ENCODE measurements at places on chromosomes 13 and 19.
A peak's percentile ranks its signal among the peaks of the same experiment; 100 is the strongest.

GRCh38 chr13:40344270-40345148, 321.9 kb downstream of the FOXO1 start:
- no peak for DNase-seq

- no peak for DNase-seq
These were observed 2.5 kb downstream of the SSC5D start for GRCh38 chr19:55490478-55491432.

DNA sequence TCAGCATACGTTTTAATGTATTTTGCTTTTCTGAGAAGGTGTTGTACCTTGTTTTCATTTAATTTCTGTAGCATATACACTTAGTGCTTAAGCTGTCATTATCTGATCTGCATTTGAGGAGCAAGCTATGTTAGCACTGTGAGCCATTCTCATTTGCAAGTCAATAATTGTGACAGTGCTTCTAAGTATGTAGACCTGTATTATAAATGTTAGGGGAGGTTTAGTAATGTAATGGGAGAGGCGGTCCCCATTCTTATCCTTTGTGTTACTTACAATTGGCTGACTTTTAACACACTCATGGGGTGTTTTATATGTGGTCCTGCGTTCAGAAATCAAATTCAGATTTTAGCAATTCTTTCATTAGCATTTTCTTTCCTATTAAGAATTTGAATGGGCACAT, 90.2 kb downstream of the GPC6 start:
- no peak for DNase-seq

DNA sequence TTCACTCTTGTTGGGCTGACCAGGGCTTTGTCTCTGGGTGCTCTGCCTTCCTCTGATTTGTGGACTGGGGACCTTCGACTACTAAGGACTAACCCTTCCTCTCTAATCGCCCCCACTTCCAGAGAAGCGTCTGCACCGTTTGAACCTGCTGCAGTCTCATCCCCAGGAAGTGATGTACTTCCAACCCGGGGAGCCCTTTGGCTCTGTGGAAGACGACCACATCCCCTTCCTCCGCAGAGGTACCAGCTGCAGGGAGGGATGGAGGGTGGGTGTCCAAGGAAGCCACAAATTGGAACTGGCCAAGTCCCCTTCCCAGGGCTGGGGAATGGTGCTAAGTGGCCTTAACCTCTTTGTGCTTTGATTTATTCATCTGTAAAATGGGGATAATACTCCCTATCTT, 9.2 kb downstream of the QPCTL start:
- DNase-seq: no peak

DNA sequence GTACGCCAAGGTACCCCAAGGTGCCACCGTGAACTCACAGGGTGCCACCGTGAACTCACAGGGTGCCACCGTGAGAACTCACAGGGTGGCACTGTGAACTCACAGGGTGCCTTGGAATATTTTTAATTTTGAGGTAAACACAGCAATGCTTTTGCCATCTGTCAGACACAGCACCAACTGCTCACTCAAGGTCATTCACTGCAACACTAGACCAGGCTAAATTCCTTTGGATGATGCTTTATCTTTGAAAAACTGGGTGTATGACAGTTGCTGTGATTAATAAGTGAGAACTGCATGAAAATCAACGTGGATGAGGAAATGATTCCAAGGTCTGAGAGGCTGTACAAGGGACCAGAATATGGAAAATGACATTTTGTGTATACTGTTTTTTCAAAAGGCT, 18.9 kb downstream of the SAFB2 start:
- no peak for DNase-seq

DNA sequence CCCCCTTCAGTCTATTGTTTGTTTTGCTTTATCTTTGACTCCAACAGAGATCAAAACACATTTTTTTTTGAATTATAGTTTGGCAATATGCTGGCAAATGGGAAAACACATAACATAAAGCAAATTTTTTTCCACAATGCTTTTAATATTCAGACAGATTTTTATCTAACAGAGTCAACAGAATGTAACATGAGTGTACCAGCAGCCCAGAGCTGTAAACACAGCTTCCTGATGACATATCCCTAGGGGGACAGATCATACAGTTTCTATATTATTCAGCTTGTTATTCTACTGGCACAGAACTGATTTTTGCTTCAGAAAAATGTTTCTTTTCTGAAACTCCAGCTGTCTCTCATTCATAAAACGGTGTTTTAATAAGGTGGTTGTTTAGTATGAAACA, 168.8 kb downstream of the OLFM4 start:
- no peak for DNase-seq

GRCh38 chr13:104773775-104774174, 1707.6 kb upstream of the SLC10A2 start:
- peak; percentile 79 for DNase-seq

- no peak for DNase-seq
These were observed 984 bp downstream of the SIX5 start for GRCh38 chr19:45767881-45768654.

DNA sequence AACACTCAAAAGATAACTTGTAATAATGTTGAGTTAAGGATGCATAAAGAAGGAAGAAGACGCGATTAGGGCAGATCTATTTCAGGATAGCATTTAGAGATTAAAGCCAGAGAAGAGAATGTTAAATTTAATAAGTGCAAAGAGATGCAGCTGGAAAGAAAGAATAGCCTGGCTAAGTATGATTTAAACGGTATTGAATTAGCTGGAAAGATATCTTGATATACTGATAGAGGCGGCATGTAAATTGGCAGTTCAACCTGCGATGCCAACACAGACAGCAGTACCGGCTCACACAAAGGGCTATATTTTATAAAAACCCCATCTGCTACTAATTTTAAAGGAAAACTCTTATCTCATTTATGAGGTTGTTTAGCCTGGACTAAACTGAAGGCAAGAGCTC, 121.4 kb downstream of the ENOX1 start:
- no peak for DNase-seq

DNA sequence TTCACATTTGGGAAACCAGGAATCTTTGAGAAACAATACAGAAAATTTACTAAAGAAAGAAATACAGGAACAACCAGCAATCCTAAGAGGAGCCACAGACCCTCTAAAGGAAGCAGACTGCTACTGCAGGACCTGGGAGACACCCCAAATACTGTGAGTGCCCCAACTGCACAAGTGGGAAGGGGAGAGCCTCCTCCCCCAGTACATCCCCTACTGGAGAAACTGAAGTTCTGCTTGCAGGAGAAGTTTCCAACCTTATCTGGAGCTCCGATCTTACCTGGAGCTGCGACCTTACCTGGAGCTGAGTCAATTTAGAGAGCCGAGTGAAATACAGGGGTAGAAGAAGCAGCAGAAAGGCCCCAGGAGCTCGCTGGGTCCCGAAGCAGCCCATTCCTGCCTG, 236.4 kb upstream of the SPRY2 start:
- DNase-seq: no peak

DNA sequence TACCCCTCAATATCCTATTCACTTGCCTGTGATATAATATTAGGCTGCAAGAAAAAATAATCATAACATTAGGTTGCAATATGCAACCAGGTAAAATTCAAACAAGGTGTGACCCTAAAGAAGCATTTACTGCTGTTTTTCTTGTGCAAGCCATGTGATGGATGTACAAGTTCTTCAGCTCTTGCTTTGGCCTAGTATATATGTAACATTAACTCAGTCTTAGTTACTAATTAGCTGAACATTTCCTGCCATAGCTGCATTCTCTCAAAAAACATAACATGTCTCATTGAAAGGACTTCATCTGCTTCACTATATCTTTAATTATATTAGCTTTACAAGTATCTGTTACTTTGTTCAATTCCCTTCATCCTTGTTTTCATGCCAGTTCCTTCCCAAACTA, 406.8 kb upstream of the HTR2A start:
- no peak for DNase-seq

DNA sequence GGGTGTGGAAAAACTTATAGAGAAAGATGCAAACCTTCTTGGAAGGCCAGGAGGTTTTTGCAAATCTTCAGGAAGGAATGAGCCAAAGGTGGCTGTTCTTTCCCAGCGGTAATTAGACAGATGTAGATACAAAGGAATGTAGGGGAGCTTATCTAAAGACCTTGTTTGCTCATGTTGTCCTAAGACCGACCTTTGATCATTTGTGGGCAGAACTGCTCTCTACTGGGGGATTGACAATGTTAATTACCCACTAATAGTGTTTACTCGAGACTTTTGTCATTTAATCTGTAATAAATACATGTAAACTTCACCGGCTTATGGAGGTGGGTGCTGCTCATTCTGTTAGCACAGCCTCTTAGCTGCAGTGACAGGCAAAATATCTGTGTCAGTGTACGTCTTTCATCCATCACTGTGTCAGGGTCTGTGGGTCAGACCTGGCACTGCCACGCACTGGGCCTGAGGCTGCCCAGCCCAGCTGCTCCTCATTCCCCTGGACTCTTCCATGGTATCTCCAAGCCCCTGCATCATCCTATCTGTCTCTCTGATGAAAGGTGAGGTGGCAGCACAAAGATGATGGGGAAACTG, 68.3 kb downstream of the ZNF431 start:
- DNase-seq: no peak

DNA sequence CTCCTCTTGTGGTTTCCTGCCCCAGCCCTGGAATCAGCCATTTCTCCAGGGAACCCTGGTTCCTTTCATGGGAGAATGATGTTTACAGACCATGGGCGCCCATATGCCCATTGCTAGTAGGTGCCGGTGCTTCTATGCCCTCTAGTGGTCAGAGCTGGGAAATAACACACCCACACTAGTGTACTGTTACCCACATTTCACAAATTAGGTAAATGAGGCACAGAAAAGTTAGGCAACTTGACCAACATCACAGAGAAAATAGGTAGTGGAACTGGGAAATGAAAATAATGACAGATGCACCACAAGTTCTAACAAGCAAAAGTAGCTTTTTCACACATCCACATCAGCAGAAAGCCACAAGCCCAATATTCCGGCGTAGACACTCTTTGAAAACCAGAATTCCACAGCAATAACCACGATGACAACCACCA, 1.3 kb upstream of the CEACAM3 start:
- no peak for DNase-seq

- DNase-seq: no peak
These were observed 1074.3 kb upstream of the SLC10A2 start for GRCh38 chr13:104140552-104140951.

DNA sequence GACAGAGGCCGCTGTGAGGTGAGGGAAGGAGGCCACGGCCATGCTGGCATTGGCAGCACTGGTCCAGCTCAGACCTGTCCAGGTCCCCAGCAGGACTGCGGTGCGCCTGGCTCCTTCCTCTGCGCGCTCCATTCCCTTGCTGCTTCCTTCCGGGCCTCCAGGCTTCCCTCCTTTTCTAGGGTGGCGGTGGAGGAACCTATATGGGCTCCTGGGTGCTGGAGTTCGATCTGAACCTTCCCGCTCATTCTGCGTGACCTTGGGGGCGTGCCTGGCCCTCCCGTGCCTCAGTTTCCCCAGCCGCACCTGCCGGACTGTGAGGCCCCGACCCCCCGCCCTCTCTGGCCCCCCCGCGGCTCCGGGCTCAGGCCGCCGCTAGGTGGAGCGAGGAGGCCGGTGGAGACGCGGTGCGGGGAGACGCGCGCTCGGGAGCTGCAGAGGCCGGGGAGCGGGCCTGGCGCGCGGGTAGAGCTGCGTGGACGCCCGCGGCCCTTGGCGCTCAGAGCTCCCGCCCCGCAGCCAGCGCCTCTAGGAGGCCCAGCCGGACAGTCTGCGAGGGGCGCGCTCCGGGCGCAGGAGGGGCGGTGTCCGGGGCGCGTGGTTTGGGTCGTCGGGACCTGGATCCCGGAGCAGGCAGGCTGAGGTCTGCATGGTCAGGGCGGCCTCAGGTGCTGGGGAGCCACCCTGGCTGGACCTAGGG, 29.9 kb downstream of the EFNA2 start:
- DNase-seq: peak; percentile 9

- no peak for DNase-seq
These were observed 86.1 kb downstream of the FRY start for GRCh38 chr13:32117701-32118100.

DNA sequence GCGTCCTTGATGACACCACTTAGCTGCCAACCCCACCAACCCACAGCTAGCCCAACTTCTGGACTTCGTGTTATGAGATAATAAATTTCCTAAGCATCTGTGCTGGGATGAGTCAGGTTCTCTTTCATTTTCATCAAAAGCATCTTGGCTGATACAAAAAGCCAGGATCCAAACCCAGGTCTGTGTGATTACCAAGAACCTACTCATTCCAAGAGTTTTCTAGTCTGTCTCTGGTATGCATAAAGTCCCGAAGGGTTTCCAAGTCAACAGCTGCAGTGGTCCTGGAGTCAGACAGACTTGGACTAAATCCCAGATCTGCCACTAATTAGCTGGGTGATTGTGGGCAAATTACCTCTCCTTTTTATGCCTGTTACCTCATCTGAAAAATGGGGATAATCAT, 55.5 kb upstream of the SERP2 start:
- no peak for DNase-seq

DNA sequence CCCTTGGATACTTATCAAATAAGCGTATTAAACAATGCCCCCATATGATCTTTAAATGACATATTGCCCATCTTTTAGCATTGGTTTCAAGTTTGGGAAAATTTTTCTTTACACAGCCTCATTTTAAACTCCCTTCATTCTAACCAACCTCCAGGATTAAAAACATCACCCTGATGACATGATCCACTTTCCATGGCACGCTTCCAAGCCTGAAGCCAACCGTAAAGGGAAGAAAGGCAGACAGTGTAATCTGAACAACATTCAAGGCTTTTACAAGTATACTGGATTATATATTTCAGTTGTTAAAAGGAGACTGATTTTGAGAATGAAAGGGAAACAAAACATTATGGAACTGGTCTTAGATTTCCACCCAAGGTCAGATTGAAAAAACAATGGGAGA, 1721.9 kb downstream of the OLFM4 start:
- no peak for DNase-seq

GRCh38 chr13:79455331-79455730, 25.6 kb upstream of the NDFIP2 start:
- DNase-seq: no peak

DNA sequence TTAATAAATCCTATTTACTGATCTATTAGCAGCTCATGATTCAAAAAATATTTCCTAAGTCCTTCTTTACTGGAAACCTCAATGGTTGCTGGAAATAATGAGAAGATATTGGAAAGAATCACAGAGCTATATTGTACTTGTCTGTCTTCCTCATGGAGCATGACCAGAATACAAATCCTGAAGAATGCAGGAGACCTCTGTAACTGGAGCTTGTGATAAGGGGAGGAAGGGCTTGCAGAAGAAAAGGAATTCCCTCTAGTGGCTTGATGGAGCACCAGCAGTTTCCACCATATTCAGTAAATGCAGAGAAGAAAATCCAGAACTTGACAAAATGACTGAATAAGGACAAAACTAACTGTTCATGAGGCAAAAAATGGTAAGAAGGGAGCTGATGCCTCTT, 1333.1 kb downstream of the EFNB2 start:
- peak; percentile 29 for DNase-seq

DNA sequence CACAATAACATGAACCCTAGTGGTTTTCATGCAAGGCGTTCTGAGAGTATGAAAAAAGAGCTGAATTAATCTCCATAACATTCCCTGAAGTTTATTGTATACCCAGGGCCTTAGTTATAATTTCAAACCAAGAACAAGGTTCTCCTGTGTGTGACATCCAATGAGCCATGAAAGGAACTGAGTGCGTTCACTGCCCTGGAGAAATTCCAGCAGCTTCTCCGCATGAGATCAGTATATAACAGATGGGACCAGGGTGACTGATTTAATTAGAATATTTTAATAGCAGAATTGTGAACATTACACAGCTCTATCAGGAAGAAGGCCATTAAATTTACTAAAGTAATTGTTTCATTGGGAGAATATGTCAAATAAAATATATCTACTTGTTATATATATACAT, 1190.5 kb upstream of the SLC10A2 start:
- no peak for DNase-seq

Measured in amniotic stem cell (primary cell).